ENCODE measurements at places on chromosomes 3 and 15.

DNA sequence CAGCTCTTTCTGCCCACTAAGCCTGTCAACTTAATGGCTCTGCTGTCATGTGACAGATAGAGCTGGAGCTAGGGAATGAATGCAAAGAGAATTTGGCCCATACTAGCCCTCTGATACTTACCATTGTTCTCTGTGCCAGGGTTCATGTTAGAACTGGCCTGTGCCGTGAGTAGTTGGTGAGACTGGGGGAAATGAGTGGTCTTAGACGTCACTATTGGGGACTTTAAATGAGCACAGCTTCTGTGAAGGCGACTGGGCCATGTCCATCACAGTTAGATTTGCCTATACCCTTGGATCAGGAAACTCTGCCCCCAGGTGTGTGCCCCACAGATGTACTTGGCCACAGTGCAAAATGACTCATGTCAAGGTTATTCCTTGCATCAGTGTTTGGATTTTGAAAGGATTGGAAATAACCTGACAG lies 124.9 kb downstream of the PTPRG start:
- DNase-seq = no peak

DNA sequence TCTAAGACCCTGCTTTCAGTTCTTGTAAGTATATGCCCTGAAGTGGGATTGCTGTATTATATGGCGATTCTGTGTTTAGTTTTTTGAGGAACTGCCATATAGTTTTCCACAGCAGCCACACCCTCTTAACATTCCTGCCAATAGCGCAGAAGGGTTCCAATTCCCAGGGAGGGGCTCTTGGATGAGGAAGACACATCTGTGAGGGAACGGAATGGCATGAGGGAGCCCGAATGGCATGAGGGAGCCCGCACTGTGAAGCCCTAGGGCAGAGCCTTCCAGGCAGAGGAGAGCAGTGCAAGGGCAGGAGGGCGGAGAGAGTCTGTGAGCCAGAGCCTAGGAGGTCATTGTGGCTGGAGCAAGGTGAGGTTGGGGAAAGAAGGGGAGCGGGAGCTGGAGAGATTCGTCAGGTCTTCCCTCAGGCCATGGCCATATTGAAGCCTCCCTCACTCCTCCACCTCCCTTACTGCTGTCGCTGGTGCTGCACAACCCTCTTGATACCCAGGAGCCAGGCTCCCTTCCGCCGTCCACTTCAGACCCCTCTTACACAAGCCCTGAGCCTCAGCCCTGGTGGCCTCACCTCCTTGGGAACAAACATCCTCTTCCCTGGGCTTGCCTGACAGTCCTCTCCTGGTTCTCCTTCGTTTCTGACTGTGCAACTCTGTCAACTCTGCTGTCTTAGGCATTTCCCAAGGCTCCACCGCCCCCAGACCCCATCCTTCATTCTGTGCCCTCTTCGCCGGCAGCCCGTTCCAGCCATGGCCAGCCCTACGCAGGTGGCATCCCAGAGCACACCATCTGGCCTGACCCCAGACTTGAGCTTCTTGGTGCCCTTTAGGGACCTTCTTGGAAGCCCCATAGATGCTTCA lies 51.4 kb downstream of the FGD5 start:
- DNase-seq = no peak

DNA sequence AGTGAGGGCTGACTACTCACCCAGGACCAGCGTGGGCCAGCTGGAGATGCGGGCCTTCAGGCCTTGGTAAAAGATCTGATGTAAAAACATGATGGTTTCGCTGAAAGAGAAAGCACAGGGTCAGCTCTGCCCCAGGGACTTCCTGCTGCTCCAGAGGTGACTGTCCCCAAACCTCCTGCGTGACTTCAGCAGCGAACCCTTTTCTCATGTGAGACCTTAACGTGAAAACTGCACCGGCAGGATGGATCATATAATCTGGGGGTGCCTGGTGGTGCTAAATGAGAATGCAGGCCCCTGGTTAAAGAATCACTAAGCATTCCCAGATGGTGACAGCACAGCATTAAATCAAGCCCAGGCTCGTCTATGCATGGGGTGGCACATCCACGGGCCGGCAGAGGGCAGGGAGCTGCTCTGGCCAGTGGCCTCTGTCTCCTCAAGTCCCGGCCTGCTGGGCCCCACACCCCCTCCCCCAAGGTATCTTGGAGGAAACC lies 55.4 kb downstream of the RASGRF1 start:
- no peak for DNase-seq

DNA sequence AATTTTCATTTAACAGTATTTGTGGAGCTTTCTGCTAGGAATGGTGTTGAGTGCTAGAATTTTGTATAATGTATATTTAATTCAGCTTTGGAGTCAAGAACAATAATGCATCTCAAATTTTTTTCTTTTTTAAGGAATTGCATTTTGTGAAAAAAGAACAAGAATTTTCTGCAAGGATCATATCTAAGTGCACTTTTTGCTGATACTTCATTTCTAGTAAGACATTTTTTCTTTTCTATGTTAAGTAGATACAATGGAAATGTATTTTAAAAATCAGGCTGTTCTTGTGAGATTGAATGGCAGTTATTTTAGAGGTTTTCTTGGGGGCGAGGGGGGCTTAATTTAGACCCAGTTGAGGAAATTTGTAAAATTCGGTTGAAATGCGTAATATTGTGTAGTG lies 32.5 kb downstream of the MEF2A start:
- no peak for DNase-seq

- no peak for DNase-seq
Observed at GRCh38 chr3:155741603-155742002, 3.3 kb downstream of the PLCH1 start.

DNA sequence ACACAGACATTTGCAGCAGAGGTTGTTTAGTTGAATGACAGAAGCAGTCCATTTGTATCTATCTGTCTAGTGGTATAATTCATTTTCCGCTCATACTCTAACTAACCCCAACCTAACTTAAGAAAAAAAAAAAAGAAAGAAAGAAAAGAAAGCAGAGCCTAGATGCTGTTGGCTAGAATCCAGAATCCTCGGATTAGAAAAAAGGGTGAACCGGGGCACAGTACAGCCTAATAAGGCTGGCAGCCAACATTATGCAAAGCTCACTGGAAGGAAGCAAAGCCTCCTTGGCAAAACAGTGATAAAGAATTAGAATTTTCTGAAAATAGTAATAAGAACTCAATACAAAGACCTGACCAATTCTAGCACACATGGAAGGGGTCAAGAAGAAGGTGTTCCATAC lies 640.8 kb downstream of the TUSC7 start:
- DNase-seq = no peak

DNA sequence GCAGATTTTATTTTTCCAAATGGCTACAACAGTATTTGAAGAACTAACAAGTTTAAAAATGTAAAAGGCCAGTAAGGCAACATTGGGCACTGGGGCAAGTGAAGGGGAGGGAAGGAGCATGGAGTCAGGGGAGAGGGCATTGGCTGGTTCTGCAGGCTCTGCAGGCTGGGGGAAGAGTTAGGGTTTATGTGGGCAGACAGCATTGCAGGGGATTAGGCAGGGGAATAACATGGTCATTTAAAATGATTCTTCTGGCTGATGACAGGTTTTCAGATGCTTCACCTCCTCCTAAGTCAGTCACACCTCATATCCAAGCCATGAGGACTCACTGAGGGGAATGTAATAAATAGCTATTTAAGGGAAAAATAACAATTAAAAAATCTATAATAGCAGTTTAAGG lies 52.6 kb downstream of the BTD start:
- DNase-seq = no peak

GRCh38 chr15:45205192-45205591 lies 17.4 kb upstream of the SHF start:
- DNase-seq = peak; percentile 67

- DNase-seq = no peak
Observed at GRCh38 chr3:189233225-189233858, 61.6 kb downstream of the TPRG1 start.

DNA sequence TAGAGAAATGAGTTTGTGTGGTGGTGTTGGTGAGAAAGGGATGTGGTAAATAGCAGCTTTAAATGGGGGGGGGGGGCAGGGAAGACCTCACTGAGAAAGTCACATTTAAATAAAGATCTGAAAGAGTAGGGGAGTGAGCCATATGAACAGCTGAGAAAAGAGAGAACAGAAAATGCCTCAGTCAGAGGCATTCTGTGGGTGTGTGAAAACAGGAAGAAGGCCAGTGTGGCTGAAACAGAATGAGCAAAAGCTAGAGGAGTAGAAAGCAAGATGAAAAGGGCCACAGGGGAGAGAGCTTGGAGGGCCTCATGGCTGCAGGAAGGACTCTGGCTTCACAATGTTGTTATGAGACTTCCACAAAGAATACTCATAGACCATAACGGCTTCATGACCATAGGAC lies 783.3 kb downstream of the ZPLD1 start:
- DNase-seq = no peak

- DNase-seq = no peak
Observed at GRCh38 chr3:35744419-35744818, 105.1 kb downstream of the ARPP21 start.

- DNase-seq = no peak
Observed at GRCh38 chr3:185741586-185741985, 83.3 kb downstream of the IGF2BP2 start.

DNA sequence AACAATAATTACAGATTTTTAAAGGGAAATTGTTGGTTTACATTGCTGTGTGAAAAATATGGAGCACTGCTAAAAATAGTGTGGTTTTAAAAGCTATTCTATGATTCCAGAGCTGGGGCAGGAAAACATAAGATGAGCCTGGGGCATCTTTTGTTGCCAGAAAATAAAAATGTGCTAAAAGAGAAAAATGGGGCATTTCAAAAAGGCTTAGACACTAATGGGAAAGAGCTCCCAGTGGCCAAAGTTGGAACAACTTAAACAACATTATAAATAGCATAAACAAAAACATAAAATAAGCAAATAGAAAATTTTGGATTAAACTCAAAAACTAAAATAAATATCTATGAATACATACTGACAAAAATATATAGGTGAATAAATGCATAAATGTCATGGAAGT lies 478.9 kb downstream of the NLGN1 start:
- DNase-seq = no peak

DNA sequence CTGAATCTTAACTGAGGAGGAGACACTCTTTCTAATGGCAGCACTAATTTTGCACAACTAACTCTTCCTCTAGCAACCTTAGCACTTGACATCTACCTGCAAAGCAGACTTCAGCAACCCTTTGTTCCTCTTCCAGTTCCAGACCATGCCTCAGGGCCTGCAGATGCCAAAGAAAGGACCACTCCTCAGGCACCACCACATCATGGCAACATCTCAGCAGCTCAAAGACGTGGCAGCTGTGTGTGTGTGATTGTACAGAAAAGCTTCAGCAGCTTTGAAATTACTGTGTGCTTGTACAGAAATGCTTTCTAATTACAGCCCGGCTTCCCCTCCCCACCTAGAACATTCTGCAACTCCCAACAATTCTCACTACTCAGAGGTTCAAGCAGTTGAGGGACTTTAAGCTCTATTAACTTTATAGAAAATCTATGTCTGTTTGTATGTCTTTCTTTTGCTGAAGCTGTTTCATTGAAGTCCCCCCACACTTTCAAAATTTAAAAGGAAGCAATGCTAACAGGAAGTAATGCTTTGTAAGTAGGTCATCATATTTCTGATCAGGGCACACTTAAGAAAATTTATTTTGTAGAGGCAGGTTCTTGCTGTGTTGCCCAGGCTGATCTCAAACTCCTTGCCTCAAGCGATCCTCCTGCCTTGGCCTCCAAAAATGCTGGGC lies 115.2 kb downstream of the CD47 start:
- no peak for DNase-seq

DNA sequence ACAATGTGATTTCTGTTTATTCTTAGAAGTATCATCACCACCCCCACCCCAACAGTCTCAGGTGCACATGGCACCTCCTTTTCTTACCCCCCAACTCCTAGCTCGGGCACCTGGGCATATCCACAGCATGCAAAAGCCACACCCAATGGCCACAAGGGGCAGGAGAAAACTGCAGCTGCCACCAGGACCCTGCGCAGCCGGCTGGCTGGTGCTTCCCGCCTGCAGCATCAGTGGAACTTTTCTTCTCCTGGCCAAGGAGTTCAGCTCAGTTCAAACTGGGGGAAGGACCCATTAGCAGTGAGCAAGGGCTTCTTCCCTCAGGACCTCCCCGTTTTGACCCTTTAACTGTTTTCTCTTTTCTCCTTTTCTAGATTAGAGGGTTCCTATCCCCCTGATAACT lies 44.8 kb downstream of the TM4SF18 start:
- no peak for DNase-seq

GRCh38 chr3:111895071-111895470 lies 36.0 kb downstream of the PHLDB2 start:
- no peak for DNase-seq

DNA sequence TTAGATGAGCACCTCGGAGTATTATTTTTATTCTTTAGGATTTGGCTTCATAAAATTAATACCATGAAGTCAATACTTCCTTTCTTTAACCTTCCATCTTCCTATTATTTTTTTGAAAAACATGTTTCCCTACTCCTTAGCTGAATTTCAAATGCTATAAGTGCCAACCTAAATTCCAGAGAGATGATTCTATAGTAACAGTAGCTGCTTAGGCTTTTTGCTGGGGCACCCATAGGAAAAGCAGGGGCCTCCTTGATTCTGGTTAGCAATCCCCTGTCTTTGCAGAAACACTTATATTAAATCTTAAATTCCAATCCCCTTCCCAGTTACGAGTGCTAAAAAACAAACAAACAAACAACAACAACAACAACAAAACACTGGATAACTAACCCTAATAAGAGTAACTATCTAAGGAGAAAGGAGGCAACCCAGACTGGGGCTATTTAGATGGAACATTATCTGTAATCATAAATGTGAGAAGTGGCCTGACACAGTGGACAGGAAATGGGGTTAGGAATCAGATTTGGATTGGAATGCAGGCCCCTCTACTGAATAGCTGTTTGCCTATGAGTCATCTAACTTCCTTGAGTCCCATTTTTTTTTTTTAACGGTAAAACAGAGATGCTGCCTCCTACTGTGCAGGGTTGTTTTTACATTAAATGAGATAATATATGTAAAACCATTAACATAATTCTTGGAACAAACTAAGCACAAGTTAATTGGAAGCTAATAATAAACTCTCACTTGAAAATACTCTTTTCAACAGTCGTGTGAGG lies 148.1 kb downstream of the WDR72 start:
- no peak for DNase-seq

GRCh38 chr3:194675081-194675640 lies 3.2 kb upstream of the LSG1 start:
- DNase-seq = peak; percentile 70

DNA sequence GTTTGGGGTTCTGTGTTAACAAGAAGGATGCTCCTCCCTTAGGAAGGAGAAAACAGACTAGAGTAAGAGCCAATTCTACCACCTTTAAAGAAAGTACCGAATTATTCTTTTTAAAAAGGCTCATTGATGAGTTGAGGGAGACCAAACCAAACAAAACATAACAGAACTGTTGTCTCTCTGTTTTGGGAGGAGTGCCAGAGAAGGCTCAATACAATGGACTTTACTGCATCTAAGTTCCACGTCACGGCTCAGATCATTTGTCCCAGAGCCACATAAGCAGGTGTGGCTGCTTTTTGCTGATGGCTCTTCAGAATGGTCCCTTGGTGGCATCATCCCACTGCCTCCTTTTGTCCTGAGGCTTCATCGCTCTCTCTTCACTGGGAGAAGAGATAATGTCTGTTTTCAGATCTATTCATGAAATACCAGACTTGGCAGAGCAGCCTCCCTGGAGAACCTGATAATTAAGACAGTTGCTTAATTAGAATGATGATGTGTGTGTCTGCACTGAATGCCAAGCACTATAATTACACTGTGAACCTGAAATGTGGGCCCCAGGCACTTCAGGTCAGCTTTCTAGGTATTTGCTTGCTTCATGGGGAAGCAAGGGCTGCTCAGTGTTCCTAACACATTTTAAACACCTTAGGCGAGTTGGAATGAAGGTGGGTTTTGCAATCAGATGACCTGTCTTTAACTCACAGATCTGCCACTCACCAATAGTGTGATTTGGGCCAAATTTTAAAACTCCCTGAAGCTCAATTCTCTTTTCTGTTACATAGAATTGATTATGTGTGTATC lies 335.2 kb upstream of the MCTP2 start:
- no peak for DNase-seq

All from stimulated activated naive CD8-positive, alpha-beta T cell treated with anti-CD3 and anti-CD28 coated beads, Interleukin-15, amount 100 ng/mL, for 72 hours (primary cell).